ENCODE measurements at places on chromosomes 3 and 15.
A peak's percentile ranks its signal among the peaks of the same experiment; 100 is the strongest.

GRCh38 chr3:9933561-9934234 lies at the start of gene CRELD1:
Gene CRELD1, plus strand, starts transcription at chr3:9933834. Its CDS starts 605 bp downstream, at chr3:9934439.
- peak; percentile 95 for DNase-seq

GRCh38 chr3:38047896-38048295 lies 8.9 kb downstream of the DLEC1 start:
- DNase-seq: no peak

DNA sequence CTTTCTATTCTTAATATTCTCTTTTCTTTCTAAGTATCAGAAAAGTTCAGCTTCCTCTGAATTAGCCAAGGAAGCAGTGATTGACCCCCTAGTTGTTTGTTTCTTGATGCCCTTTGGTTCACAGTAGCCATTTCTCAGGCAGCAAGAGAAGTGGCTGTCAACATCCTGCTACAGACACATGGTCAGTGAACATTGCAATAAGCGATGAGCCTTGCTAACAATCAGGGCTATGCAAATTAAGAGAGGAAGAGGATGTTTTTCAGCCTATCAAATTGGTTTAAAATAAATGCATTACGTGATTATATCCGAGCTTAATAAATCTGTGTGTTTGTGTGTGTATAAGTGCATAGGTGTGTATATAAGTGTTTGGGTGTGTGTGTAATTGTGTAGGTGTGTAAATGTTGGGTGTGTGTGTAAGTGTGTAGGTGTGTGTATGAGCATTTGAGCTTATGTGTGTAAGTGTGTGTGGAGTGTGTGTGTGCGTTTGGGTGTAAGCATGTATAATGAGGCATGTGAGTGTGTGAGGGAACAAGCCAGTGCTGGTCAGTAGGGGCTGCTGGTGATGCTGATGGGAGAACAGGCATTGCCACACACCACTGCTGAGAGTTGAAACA lies 78.1 kb upstream of the XCR1 start:
- no peak for DNase-seq

DNA sequence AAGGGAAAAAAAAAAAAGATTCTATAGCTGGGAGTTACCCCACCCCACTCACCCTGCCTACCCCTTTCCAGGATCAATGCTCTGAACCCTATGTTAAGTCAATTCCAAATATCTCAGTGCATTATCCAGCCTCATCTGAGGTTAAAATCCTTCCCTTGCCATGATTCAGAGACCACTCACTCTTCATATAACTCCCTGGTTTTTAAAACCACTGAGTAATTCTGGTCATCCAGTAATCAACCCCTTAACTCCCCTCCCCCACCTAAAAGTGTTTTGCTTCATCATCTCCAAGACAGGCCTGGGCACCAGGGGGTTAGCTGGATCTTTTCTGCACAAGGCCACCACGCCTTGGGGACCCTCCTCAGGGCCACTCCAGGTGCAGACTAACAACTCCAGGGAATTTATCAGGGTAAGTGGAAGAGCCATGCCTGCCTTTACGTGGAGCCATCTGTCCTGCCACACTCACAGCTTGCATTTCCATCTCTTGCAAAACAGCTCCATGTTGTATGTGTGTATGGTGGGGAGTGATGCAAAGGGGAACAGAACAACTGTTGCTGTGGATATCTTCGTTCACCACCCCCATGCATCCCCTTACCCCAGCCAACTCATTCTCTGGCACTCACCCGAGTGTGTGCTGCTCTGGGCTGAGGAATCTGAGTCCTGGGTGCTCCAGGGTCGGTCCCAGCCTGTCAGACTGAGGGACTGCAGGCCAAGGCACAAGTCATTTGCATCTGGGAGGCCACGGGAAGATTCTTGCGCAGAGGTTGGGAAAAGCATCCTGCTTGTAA lies 30.7 kb upstream of the RPS17 start:
- DNase-seq: no peak

GRCh38 chr3:145557405-145557804 lies 603.6 kb downstream of the PLOD2 start:
- no peak for DNase-seq

GRCh38 chr3:115448851-115449250 lies 174.5 kb upstream of the GAP43 start:
- no peak for DNase-seq

DNA sequence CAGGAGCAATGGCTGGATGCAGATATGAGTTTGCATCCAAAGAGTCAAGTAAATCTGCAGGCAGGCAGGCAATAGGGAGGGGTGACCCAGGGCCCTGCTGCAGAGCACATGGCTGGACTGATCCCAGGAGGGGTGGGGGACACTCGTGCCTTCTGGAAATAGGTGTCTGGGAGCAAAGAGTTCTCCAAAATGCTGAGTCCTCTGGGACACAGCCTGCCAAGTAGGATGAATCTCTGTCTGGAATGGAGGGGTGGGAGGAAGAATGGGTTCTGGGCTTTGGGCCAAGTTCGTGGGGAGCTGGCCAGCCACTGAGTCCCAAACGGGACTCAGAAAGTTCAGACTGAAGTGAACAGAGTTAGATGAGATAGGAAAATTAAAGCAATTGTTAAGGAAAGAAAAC lies 214.5 kb downstream of the MTHFS start:
- DNase-seq: no peak

DNA sequence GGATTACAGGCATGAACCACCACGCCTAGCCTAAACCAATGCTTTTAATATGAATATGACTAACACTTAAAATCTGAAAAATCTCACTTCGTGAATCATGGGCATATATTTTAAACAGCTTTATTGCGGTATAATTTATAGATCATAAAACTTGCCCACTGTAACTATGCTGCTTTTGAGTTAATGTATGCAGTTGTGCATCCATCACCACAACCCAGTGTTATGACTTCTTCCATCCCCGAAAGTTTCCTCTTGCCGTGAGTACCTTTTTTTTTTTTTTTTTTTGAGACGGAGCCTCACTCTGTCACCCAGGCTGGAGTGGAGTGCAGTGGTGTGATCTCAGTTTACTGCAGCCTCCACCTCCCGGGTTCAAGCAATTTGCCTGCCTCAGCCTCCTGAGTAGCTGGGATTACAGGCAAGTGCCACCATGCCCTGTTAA lies 7.1 kb downstream of the KAT2B start:
- no peak for DNase-seq

- DNase-seq: no peak
Measured at GRCh38 chr3:101876142-101876541, 26.8 kb downstream of the NFKBIZ start.

DNA sequence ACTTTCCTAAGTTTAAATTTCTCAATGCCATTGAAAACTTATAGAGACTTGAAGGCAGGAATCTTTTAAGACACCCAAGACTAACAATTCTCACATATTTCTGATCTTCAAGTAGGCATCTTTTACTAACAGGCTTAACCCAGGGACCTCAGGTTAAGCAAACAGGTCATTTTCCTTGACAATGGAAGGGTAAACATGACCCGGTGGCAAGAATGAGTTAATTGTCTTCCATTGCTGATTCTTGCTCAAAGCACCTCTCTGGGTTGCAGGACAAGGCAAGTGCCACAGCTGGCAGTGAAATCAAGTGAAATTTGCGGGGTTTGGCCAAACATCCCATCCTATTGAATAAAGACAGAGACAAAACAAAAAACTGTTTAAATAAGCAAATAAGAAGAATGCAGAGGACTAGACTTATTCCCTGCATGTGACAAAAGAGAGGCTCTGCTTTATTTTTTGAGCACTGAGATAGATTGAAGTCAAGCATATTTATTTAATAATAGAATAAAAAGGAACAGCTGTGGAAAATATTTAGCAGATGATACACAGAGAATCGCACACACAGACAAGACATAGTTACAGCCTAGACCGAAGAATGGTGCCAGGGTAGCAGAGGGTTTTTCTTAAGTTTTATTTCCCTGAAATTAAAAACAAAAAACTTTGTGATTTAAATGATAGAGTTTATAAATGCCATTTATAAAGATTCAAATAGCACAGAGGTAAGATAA lies 56.0 kb upstream of the MITF start:
- no peak for DNase-seq

GRCh38 chr3:172305552-172305951 lies 142.7 kb downstream of the GHSR start:
- DNase-seq: no peak

GRCh38 chr3:38229036-38229435 lies 36.6 kb upstream of the SLC22A13 start:
- no peak for DNase-seq

- no peak for DNase-seq
Measured at GRCh38 chr3:171948674-171949073, 90.7 kb upstream of the FNDC3B start.

- DNase-seq: no peak
Measured at GRCh38 chr15:95663156-95664100, 667.1 kb upstream of the NR2F2 start.

- no peak for DNase-seq
Measured at GRCh38 chr3:135240426-135240825, 445.4 kb downstream of the EPHB1 start.

GRCh38 chr3:38617586-38617985 lies 31.9 kb downstream of the SCN5A start:
- no peak for DNase-seq

GRCh38 chr3:23172059-23172458 lies 31.1 kb upstream of the UBE2E2 start:
- DNase-seq: no peak

- DNase-seq: no peak
Measured at GRCh38 chr3:180116203-180116602, 79.5 kb upstream of the PEX5L start.

- no peak for DNase-seq
Measured at GRCh38 chr15:63091679-63092446, 29.8 kb upstream of the LACTB start.

DNA sequence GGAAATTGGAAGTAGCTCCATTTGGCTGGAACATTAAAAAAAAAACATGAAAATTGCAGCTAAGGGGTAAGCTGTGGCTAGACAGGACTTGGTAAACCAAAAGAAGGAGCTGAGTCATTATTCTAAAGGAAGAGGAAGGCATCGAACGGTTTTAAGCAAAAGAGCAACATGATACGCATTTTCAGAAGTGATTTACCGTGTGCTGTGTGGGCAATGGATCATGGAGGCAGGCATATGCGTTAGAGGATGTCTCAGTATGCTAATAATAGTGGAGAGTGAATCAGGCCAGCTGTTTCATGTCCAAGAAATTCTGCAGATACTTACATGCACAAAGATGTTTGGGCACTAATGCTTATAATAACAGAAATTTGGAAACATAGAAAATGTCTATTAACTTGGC lies 409.1 kb upstream of the ATP11B start:
- no peak for DNase-seq

DNA sequence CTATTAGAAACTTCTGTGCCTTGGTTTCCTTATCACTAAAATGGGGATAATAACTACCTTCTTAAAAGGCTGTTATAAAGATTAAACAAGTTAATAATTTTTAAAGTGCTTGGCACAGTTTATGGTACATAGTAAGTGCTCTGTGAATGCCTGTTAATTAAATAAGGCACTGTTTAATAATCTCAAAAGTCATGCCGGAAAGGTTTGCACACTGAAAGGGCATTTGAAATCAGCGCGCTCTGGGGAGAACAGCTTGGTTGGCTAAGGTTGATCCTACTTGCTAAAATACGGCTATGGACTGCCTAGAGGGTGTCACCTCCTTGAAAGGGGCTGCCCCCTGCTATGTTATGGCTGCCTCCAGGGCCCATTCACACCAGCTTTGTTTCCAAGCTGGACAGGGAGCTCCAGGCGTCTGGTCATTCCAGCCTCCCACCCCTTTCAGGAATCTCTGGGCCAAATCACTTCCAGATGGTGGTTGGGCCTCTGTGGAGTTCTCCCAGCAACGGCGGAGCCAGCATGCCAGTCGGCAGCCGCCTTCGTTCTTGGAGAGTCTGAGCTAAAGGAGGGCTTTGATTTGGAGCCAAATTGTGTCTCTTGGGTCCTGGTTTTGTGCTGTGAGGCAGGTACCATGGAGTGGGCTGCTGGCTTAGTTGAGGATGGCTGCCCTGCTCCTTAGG lies 5.9 kb downstream of the FLNB start:
- no peak for DNase-seq

DNA sequence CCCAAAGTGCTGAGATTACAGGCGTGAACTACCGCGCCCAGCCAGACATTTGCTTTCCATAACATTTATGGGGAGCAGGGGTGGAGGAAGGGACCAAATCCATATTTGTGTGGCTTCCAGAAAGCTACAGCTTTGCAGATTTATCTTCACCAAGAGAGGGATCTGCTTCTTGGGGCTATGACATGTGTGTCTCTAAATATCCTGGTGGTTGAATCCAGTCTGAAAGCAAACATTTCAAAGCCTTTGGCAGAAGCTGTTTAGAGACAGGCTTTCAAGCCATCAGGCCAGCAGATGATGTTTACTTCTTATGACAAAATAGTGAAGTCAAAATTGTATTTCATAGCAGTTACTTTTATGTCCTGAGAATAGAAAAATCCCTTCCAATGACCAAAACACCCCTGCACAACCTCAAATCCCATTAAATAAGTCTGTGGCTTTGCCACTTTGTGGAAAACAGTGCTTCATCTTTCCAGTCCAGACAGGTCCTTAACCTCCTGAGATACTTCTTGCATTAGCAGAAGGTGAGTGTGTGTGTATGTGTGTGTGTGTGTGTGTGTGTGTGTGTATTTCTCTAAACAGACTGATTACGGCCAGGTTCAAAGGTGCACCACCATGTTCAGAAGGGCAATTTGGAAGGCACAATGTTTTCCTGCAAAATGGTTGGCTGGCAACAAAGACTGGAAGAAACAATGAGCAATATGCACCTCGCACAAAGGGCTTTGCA lies 191.4 kb upstream of the LRIG1 start:
- no peak for DNase-seq

DNA sequence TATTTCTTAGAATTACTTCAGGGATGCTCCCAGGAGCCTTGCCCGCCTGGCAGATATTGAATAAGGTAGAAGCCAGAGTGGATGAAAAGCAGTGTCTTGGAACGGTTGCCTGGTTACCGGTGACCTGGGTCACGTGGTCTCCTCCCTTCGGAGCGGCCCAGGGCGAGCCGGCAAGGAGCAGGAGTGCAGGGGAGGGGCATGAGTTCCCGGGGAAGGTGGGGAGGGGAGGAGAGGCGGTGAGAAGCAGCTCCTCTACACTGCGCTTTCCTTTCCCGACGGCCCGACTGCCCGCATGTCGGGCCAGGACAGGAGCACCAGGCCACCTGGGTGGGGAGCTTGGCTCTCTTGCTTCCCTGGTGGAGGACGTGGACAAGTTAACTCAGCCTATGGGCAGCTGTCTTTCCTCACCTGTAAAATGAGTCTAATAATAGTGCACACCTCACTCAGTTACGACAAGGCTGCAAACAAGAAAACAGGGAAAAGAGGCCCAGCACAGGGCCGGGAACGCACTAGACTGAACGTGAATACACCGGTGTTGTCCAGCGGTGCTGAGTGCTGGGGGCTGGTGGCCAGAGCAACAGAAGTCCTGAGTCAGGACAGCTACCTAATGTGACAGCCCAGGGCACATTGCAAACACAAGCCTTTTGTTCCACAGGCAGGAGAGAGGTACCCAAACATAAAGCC lies 198.3 kb downstream of the ADAMTS9 start:
- DNase-seq: no peak

GRCh38 chr15:59532770-59533379 lies 78.7 kb upstream of the GCNT3 start:
- no peak for DNase-seq
